ENCODE measurements at places on chromosomes 16 and 17. TPM values are rescaled to one million over a fixed set of nuclear protein-coding genes. Genes with fewer than 3 reads are reported as not detected.

The FSCN2 gene
- total RNA-seq, result 0.29 TPM

The DHRS7C gene
- total RNA-seq, result not detected

DNA sequence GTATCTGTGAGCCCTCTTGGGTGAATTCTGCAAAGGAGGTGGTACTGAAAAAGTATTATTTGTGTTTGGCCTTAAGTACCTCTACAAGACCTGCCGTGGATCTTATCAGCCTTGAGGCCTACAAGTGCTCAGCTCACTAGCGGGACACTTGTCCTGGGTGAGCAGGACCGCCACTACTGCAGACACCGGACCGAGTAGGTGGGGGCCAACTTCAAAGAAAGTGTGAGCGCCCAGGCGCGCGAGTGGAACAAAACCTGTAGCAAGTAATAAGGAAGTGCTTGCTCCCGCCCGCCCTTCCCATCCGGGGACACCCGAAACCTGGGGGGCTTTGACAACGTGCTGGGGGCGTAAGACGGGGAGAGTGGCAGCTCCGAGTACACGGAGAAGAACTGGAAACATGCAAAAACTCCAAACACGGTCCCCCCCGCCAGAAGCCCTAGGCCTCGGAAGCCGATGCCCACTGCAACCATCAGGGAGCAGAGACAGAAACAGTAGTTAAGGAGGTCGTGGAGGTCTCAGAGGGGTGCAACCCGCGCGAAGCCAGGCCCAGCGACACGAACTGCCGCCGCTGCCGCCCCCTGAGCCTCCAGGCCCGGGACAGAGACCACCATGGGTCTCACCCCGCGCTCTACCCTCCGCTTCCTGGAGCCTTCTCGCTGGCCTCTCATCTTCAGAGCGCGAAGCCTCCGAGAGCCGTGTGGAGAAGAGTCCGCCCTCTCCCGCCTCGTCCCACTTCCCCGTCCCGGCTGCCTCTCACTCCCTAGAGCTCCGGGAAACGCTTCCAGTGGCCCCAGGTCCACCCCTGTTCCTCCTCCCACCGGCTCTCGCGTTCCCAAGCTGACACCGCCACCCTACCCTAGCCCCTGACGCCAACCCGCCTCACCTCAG lies 537 bp downstream of the CNOT1 start:
- peaks cover 4% of the 10 kb centered on the region for H3K27me3 ChIP-seq
- H3K4me1 ChIP-seq, result peaks cover 34% of the 10 kb centered on the region
- peak overlapping the region; percentile 100 for H3K27ac ChIP-seq

GRCh38 chr16:86211800-86212199 lies 298.5 kb upstream of the FOXF1 start:
- H3K36me3 ChIP-seq, result peaks cover 3% of the 10 kb centered on the region
- no peak overlapping the region for H3K27ac ChIP-seq
- no peaks in the 10 kb centered on the region for H3K4me1 ChIP-seq
- H3K27me3 ChIP-seq, result peaks cover 9% of the 10 kb centered on the region
- no peak for DNase-seq

GRCh38 chr17:32158870-32159585 lies 16.7 kb downstream of the RHOT1 start:
- no peaks in the 10 kb centered on the region for H3K27me3 ChIP-seq
- H3K4me3 ChIP-seq, result no peak overlapping the region
- peaks cover 28% of the 10 kb centered on the region for H3K36me3 ChIP-seq
- H3K27ac ChIP-seq, result no peak overlapping the region
- H3K4me1 ChIP-seq, result peaks cover 6% of the 10 kb centered on the region

DNA sequence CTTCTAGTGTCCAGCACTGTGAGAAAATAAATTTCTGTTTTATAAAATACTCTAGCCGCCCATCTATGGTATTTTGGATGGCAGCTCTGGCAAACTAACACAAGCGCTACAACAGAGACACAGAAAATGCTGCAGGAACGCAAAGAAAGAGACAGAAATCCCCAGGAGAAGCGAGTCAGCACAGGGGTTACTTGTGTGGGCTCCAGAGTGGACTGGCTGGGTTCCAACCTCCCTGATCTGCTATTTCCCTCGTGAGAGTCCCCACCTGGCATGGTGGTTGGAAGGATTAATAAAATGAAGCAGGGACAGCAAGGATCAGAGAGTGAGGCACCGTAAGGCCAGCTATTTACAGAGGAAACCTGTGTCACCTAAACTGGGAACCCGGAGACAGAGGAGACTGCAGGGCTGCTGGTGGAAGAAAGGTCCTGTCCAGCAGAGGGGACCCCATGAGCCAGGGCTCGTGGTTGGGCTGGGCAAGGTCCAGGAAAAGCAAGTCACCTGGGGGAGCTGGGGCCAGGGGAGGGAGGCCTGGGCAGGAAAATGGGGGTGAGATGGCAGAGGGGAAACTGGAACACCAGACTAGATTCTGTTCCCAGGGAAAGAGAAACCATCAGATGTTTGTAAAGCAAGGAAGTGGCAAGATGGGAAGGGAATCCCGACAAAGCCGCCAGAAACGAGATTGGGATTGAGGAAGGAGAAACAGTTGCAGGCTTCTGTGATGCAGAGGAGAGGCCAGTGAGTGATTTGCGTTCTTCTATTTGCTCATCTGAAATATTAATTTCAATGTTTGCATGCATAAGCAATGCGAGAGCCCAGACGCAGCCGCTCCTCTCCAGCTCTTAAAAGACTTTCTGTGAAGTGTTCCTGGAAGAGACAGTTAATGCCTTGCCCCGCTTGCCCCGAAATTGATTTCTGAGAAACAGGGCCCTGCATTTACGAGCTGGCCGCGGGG lies 63.0 kb upstream of the TEKT3 start:
- no peak overlapping the region for H3K4me3 ChIP-seq
- no peak for DNase-seq
- no peaks in the 10 kb centered on the region for H3K27me3 ChIP-seq
- no peaks in the 10 kb centered on the region for H3K36me3 ChIP-seq
- H3K4me1 ChIP-seq, result no peaks in the 10 kb centered on the region

DNA sequence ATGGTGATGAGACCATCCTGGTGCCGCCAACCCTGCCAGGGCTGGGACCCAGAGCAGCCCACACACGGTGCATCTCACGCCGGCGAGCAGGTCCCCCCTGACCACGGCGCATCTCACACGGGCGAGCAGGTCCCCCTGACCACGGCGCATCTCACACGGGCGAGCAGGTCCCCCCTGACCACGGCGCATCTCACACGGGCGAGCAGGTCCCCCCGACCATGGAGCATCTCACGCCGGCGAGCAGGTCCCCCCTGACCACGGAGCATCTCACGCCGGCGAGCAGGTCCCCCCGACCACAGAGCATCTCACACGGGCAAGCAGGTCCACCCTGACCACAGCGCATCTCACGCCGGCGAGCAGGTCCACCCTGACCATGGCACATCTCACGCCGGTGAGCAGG lies 59.2 kb downstream of the MRM3 start:
- no peak for DNase-seq
- no peaks in the 10 kb centered on the region for H3K36me3 ChIP-seq
- peaks cover 20% of the 10 kb centered on the region for H3K27me3 ChIP-seq
- no peak overlapping the region for H3K27ac ChIP-seq
- H3K4me1 ChIP-seq, result no peaks in the 10 kb centered on the region

DNA sequence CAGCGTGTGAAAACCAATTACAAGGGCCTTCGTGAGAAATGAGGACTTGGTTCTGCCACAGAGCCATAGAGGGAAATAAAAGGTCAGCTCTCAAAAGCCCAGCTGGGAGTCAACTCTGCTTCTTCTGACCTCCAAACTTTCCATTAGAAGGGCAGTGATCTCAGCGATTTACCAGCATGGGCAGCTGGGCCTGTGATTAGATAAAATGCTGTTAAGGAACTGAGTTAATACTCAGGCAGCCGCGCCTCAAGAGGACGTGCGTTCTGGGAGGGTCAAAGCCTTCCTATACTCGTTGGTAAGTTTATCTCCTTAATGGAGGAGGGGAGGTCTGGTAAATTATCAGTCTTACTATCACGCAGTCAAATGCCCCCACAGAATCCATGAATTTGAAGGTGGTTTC lies 480.2 kb upstream of the ERCC4 start:
- DNase-seq, result no peak
- no peaks in the 10 kb centered on the region for H3K4me1 ChIP-seq
- H3K36me3 ChIP-seq, result no peaks in the 10 kb centered on the region
